ENCODE measurements at places on chromosomes 7 and 10. TPM values are rescaled to one million over a fixed set of nuclear protein-coding genes. Genes with fewer than 3 reads are reported as not detected.

The CTTNBP2 gene
- 0.78 TPM for total RNA-seq

The NPC1L1 gene
- total RNA-seq: not detected

The SH2D4B gene
- not detected for total RNA-seq

The HYAL4 gene
- not detected for total RNA-seq

The ASB10 gene
- not detected for total RNA-seq

The SHLD2 gene
- 23.8 TPM for total RNA-seq

The TMEM236 gene
- under 0.01 TPM for total RNA-seq

The RASA4B gene
- 2.5 TPM for total RNA-seq

The INMT gene
- total RNA-seq: 0.30 TPM

The GRM8 gene
- total RNA-seq: not detected

The CTNNA3 gene
- total RNA-seq: under 0.01 TPM

The GRM3 gene
- total RNA-seq: not detected

The METTL2B gene
- 34.4 TPM for total RNA-seq

The PAX4 gene
- not detected for total RNA-seq

The MALRD1 gene
- total RNA-seq: 0.14 TPM

The CHST15 gene
- total RNA-seq: 0.46 TPM

The ERVW-1 gene
- not detected for total RNA-seq

The PIP gene
- total RNA-seq: not detected

The TMEM130 gene
- total RNA-seq: 0.30 TPM

The TLL2 gene
- 0.60 TPM for total RNA-seq

The LIMK1 gene
- total RNA-seq: 148 TPM

The SGCE gene
- 40.4 TPM for total RNA-seq

The TMEM229A gene
- total RNA-seq: not detected

The ICA1 gene
- total RNA-seq: 1.2 TPM

The NEUROD6 gene
- not detected for total RNA-seq

Measured in smooth muscle cell of the umbilical artery (primary cell).